ENCODE measurements at places on chromosomes 2 and 18.
A peak's percentile ranks its signal among the peaks of the same experiment; 100 is the strongest.

DNA sequence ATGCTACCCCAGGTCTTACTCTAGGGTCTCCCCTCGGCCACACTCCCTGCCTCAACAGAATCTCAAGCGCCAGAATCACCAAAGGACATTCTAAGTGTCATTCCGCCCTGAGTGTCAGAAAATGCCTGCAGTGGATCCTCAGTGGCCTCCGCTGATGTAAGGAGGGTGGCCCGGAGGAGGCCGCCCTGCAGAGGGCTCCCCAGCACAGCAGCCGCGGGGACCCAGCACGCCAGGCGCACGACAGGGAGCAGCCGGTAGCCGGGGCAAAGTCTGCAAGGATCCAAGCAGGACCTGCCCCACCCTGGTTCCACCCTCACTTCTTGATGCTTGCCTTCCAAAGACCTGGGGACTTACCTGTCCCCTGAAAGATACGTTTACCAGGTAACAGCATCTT is 54.2 kb upstream of the ID2 start:
- DNase-seq = no peak

- no peak for DNase-seq
These were observed 858.8 kb upstream of the GYPC start for GRCh38 chr2:125797192-125797591.

GRCh38 chr2:36044411-36044810 is 311.2 kb upstream of the CRIM1 start:
- DNase-seq = no peak

GRCh38 chr18:39942702-39943101 is 2012.3 kb upstream of the PIK3C3 start:
- DNase-seq = no peak

- no peak for DNase-seq
These were observed 21.6 kb downstream of the MERTK start for GRCh38 chr2:111919794-111920608.

GRCh38 chr2:21451403-21451802 is 327.6 kb downstream of the TDRD15 start:
- DNase-seq = no peak

- no peak for DNase-seq
These were observed 2176.3 kb upstream of the CELF4 start for GRCh38 chr18:39741755-39742466.

DNA sequence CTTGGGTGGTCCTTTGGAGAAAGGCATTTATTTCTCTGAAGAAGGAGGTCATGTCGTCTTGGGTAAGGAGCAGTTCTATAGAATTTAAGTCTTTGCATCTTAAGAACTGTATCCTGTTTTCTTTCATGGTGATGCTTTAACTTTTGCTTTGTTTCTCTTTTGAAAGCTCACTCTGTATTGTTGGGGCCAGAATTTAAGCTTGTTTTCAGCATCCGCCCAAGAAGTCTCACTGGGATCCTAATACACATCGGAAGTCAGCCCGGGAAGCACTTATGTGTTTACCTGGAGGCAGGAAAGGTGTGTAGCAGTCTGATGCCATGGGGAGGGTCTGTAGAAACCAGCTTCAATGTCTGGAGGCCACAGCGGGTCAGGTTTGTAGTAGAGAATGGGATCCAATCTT is 64.7 kb upstream of the TTC39C start:
- DNase-seq = no peak

DNA sequence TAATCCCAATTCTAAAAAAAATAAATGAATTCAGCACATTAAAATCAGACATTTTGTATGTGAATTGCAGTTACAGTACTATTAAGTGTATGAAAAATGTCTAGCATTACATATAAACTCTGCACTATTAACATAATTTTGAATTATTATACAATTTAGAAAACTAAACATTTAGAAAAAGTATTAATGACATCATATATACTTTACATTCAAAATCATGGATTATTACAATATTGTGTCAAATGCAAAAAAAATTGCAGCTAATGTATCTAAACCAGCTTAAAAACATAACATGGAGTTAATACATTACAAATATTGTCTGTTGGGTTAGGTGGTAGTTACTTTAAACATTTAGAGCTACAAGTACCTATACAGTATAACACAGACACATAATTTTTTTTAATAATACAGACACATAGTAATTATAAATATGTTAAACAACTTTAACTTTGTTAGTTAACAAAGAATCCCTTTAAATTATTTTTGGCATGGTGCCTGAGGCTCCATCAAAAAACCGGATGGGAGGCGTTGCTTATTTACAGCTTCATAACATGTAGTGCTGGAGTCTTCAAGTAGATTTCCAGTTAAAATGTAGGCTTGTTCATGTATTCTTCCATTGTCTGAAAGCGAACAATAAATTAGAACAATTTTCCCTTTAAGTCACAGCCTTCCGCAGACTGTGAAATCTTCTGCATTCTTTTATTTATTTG is 79.1 kb downstream of the AP1S3 start:
- DNase-seq = no peak

GRCh38 chr18:12593866-12594265 is 64.0 kb downstream of the SPIRE1 start:
- no peak for DNase-seq

DNA sequence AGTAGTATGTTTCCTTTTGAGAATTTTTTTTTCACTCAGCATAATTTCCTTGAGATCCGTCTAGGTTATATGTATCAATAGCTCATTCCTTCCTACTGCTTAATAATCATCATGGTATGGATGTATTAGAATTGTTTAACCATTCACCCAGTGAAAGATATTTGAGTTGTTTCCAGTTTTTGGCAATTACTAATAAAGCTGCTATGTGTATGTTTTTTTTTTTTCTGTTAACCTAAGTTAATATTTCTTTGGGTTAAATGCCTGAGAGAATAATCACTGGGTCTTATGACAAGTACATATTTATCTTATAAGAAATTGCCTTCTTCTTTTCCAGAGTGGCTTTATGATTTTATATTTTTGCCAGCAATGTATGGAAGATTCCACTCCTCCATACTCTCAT is 96.4 kb upstream of the ST6GAL2 start:
- DNase-seq = no peak

DNA sequence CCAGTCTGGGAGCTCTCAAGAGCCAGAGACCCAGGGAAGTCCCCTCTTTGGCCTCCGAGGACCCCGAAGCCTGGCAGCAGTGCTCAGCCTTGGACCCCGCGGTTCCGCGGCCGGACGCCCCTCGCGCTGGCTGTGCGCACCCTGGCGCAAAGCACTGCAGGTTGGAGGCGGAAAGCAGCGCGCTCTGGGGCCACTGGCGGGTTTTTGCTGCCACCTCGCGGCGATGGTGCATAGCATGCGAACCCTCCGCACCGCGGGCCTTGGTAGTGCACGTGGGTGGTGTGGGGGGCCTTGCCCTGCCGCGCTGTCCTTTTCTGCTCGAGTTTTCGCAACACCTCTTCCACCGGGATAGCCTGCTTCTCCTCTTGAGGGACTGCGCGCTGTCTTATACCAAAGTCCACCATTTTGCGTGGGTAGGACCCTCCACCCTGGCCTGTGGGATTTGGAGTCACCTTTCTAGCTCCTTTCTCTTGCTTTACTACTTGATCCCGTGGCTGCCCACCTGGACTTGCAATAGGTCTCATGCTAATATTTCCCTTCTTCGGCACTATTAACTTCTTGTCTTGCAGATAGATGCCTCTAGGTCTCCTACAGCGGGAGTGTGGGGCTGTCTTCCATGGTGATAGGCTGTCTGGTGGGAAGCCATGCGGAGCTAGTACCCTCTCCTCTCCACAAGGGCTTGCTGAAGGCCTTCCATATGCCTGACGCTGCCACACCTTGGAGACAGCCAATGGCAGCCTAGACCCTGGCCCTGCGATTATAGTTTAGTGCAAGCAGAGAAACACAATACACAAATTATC is 14.3 kb downstream of the SIX3 start:
- peak; percentile 13 for DNase-seq

- DNase-seq = no peak
These were observed 66.4 kb downstream of the BABAM2 start for GRCh38 chr2:27956888-27957287.

- no peak for DNase-seq
These were observed 183.8 kb downstream of the MYT1L start for GRCh38 chr2:2146969-2147900.

DNA sequence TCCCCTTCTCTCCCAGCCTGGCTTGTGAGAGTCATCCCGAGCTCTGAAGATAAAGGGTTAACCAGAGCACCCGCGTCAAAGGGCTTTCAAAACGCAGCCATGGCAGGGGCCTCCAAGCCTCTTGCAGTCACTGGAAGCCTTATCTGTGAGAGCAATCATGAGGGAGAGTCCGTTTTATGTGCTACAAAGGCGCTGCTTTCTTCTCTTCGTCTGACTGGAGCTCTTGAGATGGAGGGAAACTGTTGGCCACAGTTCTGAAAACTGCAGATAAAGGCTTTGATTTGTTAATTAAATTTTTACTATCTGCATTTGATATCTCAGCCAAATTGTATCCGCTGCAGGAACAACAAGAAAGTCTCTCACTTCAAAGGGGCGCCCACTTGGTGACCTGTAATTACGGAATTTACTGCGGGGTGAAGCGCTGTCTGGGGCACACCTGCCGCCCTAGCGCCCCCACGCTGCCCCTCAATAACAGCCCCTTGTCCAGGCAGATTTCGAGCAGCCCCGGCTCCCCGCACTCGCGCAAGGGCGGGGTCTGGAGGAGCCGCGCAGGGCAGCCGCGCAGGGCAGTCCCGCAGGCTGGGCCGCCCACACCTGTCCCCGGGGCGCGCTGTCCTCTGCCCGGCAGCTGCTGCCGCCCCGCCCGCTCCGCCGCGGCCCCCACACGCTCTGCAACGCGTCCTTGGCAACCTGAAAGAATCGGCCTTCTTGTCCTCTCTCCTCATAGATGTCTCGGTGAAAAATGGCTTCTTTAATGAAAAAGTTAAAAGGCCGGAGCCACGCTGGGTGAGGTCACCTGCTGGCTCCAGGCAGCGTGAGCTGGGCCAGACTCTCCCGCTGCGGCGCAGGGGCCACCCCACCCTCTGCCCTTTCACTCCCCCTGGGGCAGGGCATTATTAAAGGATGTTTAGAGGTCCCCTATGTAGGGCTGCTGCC is 217.9 kb downstream of the VAPA start:
- no peak for DNase-seq

GRCh38 chr2:20675701-20676352 is 8.9 kb downstream of the GDF7 start:
- DNase-seq = no peak

- DNase-seq = no peak
These were observed 253.0 kb upstream of the ERBB4 start for GRCh38 chr2:212791569-212791968.

DNA sequence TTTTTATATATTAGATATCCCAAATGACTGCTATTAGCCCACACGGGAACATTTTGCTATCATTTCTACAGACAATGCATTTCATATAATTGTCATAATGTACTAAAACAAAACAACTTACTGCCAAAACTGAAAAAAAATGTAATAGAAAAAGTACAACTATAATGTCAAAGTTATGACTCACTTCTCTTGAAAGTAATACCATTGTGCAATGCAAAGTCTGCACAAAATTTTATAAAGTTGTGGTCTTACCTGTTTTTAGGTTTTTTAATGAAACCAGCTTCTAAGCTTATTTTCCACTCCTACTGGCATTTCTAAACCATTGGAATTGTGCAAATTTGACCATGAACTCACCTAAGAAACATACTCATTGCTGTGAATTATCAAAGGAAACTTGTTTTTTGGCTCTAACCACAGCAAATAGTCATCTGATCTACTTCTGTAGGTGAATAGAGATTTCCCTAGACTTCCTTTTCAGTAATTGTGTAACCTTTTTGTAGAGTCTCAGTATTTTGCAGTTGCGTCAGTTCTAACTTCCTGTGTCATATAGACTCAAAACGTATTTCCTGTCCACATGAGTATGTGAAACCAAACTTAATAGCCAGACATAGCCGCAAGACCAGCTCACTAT is 31.9 kb upstream of the TFPI start:
- DNase-seq = no peak

- no peak for DNase-seq
These were observed 60.3 kb downstream of the STEAP3 start for GRCh38 chr2:119283873-119284331.

DNA sequence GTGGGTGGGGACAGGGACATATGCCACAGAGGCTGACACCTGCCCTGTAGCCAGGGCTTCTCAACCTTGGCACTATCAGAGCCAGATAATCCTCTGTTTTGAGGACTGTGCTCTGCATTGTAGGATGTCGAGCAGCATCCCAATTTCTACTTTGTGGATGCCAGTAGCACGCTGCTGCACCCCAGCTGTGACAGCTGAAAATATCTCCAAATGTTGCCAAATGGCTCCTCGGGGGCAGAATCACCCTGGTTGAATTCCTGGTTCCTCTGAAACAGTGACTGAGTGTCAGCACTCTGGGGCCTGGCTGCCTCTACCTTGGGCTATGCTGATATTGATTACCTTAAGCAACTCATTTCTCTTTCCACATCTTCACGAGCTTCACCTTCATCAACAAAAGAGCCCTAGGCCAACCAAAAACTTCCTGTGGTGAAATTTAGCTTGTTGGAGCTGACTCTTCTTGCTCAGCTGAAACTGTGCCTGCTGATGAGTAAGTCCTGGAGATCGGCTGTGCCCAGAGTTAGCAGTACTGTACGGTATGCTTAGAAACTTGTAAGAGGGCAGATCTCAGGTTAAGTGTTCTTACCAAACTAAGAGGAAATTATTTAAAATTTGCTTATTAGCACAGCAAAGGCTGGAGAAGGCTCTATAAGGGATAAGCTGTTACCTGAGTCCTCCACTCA is 138.1 kb downstream of the SEPTIN10 start:
- DNase-seq = no peak

DNA sequence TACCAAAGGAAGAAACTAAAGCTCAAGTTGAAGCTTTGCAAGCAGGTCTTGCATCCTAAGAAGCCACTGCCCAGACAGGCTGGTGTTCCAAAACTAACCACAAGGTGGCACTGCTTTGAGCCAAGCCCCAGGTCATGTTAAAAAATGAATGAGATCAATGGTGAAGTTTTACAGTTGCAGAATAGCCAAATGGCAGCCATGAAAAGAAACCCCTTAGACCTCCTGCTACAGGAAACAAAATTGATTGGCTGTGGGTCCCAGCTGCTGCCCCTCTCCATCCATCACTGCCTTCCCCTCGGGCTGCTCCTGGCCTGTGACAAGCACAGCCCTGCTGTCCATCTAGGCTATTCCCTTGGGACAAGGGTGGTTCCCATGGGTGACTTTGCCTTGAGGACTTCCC is 20.7 kb upstream of the MREG start:
- no peak for DNase-seq

- no peak for DNase-seq
These were observed 505.7 kb upstream of the LRATD1 start for GRCh38 chr2:14126846-14127245.

DNA sequence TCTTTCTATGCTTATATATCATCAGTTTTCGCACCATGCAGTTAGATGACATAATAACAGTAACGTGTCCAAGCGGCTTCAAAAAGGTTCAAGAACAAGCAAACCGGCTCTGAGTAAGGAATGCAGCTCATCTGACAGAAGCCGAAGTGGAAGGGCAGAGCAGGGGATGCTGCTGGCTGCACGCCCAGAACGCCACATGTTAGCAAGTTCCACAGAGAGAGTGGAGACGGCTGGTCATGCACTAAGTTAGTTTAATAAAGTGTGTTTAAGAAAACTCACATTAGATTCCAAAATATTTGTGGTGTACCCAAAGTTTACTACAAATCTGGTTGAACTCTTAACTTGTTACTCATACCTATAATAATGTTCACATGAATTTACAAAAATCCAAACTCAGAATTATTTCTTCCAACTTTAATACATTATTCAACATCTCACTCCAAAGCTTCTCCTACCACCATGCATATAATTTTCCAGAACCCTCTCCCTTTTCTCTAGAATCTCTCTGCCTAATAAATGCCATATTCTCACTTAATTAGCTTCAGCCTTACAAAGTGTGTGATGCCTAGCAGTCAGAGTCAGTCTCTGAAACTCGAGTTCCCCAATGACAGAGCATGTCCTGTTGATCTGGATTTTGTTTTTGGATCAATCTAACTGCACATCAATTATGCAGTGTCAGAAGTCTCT is 170.0 kb downstream of the DNAH7 start:
- no peak for DNase-seq
